ENCODE measurements at places on chromosomes 7 and 10. TPM values are rescaled to one million over a fixed set of nuclear protein-coding genes. Genes with fewer than 3 reads are reported as not detected.

- ATAC-seq: no peak
Measured at GRCh38 chr10:43044448-43044921, 32.4 kb upstream of the RET start.

DNA sequence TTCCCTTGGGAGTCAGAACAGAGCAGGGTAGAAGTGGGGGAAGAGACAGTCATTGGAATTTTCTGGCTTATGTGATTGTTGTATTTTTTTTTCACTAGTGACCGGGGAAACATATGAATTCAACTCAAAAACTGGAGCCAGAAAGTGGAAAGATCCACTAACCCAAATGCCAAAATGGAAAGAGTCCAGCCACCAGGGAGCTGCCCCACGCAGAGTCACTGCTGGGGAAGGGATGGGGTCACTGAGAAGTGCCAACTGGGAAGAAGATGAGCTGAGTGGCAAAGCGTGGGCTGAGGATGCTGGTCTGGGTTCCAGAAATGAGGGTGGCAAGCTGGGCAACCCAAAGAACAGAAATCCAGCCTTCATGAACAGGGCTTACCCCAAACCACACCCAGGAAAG, 69.2 kb downstream of the CDHR3 start:
- no peak for ATAC-seq

GRCh38 chr7:70790215-70791073, 341.5 kb upstream of the GALNT17 start:
- no peak for ATAC-seq

DNA sequence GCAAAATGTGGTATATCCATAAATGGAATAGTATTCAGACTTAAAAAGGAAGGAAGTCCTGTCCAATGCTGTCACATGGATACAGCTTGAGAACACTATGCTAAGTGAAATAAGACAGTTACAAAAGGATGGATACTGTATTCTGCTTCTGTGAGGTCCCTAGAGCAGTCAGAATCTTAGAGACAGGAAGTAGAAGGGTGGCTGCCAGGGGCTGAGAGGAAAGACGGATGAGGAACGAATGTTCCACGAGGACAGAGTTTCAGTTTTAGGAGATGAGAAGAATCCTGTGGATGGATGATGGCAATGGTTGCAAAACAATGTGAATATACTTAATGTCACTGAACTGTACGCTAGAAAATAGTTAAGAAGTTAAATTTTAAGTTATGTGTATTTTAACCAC, 3.8 kb downstream of the PRKCQ start:
- no peak for ATAC-seq

- ATAC-seq: no peak
Measured at GRCh38 chr10:91604553-91605534, 28.0 kb downstream of the PPP1R3C start.

ZNF746 gene
- 17.2 TPM for total RNA-seq

TRPV6 gene
- total RNA-seq: not detected

CRYGN gene
- total RNA-seq: 0.27 TPM

Measured in gastroesophageal sphincter (tissue), 4 donors.